ENCODE measurements at places on chromosomes 16 and 17.

DNA sequence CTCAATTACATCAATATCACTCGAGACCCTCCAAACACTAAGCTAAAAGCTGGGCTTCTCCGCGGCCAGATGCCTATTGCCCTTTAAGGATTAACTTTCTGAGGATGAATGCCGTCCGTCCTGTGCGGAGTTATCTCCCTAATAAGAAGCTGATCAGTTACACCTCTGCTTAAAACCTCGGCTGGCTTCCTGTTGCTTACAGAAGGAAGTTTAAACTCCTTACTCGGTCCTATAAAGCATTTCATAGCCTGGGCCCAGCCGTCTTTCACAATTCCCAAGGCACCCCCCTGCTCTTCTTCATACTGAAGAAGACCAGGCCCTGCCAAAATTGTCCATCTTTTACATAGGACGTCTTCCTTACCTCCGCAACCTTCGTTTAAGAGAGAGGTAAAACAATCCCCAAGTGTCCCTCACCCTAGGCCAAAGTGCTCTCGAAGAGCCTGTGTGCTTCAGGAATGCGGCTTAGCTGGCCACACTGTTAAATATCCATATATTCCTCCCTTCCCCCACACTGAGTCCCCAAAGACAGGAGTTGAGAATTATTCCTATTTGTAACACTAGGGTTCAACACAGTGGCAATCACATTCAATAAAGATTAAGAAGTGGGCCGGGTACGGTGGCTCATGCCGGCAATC lies 112.6 kb upstream of the IRX5 start:
- DNase-seq = no peak

DNA sequence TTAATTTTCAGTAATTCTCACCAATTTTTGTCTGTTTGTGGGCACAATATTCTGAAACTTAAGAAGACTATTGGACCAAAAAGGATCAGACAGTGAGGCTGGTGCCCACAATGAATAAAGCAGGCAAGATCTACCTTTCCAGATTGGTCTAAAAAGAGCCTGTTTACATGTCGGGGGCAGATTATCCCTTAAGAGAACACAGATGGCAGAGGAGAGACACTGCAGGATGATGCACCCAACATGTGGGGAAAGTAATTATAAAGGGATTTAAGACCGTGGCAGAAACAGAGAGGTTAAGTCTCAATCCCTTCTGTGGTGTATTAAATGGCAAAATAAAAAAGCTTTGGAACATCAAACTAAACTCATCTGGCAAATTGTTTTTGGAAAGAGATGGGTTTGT lies 331.8 kb upstream of the CDH11 start:
- no peak for DNase-seq

DNA sequence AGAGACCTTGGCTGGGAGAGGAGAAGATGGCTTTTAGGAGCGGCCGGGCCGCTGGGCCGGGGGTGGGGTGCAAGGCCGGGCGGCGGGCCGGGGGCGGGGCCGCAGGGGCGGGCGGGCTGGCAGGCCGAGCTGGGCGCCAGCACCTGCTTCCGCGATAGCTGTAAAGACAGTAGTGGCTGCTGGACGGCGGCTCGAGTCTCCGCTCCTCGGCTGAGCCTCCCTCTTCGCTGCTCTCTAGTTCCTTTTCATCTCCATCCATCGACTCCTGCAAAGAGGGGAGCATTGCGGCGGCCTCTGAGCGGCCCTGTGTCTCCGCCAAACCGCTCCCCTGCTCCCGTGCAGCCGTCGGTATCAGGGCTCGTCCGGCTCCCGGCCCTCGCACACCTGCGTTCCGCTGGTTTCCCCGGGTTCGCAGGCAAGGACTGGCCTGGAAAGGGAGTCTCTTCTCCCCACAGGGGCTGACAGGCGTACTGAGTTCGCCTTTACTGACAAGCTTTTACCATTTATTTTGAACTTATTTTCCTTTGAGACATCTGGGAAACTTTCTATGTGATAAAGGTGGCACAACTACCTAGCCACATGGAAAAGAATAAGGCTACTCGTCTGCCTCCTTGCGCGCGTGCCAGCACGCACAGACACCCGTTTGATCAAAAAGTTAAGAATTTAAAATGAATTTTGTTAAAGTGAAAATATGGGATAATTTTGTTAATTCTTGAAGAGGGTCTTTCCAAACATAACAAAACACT lies at the start of gene C17orf75:
Gene C17orf75 (minus strand): TSS at position 317 of the 746 bp plus-strand sequence. CDS start 34 bp downstream, at position 283.
- DNase-seq = peak; percentile 55

- no peak for DNase-seq
Observed at GRCh38 chr17:77734371-77735080, 224.0 kb upstream of the TNRC6C start.

- no peak for DNase-seq
Observed at GRCh38 chr17:30380643-30381339, 2.1 kb downstream of the CPD start.

GRCh38 chr16:87880117-87880696 lies 10.9 kb upstream of the SLC7A5 start:
- DNase-seq = no peak

DNA sequence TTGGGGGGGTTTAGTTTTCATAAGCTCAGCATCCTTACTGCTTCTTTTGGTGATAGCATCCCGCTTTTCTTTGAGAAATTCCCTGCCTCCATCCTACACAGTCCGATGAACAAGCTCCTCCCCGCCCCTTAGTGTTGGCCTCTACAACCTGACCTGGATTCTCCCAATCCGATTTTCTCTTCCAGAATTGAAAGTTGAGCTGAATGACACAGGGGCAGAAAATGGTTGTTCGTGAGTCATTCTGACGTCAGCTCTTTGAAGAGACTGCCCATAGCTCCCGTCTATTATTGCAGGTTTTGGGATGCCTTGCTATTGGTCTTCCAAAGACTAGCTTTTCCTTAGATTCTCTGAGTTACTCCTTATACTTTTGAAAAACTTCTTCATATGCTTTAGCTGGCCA lies 279.7 kb downstream of the SLC39A11 start:
- DNase-seq = no peak

DNA sequence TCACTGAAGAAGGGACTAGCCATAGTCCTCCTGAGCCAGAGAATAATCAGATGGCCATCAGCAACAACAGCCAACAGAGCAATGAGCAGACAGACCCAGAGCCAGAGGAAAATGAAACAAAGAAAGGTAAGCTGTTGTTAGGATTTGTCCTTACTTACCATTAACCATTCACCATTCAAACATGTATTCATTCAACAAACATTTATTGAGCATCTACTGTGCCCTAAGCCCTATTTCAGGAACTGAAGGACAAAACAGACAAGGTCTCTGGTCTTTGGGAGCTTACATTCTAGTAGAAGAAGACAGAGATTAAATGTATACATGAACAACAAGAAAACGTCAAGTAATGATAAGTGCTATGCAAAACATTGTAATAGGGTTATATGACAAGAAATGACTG lies 19.3 kb downstream of the OGFOD1 start:
- DNase-seq = no peak

DNA sequence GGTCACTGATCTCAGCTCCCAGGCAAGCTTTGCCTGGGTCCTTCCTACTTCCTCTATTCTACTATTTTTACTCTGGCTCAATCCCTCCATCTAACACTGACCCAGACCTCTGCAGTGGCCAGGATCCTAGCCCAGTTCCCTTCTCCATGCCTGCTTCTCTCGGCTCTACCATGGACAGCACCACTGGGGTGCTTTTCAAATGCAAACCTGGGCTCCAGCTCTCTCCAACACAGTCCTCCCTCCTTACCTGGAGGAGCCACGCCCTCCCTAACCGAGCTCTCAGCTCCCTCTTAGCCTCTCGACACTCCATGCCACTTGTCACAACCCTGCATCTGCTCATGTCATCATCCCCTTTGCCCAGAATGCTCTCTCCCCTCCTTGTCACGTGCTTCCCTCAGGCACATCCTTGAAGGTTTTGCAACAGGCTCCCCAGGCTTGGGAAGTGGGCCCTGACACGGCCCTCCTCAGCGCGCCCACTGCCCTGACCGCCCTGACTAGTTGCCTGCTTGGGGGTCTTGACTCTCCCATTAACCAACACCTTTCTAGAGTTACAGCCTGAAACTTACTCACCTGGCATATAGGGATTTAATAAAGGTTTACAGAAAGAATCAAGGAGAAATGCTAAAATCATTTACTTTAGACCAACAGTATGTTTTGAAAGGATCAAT lies 41.6 kb downstream of the MARF1 start:
- no peak for DNase-seq
